ENCODE measurements at places on chromosomes 3 and 15.
A peak's percentile ranks its signal among the peaks of the same experiment; 100 is the strongest.

DNA sequence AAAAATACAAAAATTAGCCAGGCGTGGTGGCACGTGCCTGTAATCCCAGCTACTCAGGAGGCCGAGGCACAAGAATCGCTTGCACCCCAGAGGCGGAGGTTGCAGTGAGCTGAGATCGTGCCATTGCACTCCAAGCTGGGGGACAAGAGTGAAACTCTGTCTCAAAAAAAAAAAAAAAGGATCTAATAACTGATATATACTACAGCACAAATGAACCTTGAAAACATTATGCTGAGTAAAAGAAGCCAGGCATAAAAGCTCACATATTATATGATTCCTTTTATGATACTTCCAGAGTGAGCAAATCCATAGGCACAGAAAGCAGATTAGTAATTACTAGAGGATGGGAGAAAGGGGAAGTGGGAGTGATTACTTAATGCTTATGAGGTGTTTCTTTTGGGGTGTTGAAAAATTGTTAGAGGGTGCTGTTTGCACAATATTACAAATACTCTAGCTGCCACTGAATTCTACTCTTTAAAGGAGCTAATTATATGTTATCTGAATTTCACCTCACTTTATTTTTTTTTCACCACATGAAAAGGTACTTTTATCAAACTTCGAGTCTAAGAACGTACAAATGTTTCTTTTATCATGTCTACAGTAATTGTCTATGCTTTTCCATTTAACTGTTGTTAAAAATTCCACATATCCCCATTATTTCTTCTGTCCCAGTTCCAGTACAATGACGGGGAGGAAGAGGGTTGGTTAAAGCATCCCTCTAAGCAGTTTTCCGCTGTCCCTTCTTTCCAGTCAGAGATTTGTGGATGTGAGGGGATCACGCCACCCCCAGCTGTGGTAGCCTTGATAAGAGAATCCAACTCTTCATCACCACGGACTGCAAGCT lies 77.7 kb upstream of the FAM174B start:
- DNase-seq: no peak

DNA sequence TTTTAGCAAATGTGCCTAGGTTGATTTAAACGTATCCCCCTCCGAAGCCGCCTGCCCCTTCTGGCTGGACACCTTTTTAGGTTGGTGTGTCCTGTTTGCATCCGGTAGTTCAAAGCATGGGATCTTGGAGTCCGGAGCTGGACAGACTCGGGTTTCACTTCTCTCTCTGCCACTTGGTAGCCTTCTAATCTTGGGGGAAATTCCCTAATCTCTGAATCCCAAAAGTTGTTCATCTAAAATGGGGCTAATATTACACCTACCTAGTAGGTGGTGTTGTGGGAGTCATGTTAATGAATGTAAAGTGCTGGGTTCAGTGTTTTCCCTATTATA lies 760 bp downstream of the FANCI start:
- no peak for DNase-seq

DNA sequence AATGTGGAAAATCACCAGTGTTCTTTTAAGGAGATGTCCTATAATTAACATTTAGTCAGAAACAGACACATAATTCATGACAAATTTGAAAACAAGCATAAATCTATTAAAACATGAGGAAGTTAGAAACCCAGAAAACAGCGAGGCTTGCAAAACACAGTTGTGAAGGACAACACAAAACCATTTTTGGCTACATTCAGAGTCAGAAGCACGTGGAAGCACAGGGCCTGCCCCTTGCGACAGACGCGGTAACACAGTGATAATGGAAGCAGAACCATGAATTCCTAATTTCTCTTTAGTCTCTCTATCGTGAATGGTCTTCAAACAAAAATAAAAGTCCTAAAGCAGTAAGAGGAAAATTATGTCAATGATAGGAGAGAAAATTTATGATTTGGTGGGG lies 12.2 kb downstream of the NCEH1 start:
- DNase-seq: no peak

DNA sequence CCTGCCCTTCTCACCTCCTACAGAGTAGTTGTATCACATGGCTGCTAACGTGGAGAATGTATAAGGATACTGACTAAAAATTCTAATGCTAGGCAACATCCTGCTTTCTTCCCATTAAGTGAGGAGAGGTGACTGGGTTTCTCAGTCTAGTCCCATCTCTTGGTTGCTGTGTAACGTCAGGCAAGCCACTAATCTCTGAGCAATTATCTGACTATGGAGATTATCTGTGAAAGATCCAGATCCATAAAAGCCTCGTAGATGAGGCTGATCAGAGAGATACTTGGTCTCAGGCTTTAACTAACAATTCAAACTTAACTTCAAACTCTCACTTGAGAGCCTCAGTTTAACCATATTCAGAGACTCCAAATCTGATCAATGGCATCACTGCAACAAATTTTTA lies 4.7 kb upstream of the RPS17 start:
- DNase-seq: no peak

DNA sequence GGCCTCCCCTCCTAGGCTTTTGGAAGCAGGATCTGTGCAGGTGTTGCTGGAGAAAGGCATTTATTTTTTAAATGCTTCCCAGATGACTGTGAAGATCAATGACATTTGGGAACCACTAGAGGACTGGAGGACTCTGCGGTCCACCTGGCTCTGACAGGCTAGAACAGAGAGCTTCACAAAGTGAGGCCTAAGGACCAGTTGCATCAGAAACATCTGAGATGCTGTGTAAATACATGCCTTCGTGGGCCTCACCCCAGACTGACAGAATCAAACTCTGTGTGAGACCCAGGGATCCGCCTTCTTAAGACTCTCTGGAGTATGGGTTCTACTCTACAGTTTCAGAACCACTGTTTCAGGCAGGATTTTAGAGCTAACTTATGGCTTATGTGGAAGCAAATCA lies 105.0 kb upstream of the ICE2 start:
- no peak for DNase-seq

DNA sequence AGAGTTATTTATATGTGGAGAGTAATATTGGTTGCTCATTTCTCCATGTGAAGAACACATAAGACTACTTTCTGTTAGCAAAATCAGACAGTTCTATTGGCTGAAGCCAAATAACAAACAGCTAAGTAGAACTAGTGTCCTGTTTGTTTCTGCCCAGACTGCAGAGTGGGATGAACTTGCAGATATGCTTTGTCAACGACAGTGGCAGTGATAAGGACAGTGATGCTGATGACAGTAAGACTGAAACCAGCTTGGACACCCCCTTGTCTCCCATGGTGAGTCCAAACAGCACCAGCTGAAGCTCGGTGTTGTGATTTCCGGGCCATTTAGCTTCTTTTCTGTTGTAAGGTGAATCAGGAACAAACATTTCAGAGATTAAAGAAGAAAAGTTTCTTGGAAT lies 102.6 kb upstream of the IL12A start:
- DNase-seq: no peak

GRCh38 chr3:59052803-59053411 lies 3.1 kb upstream of the CFAP20DC start:
- no peak for DNase-seq

DNA sequence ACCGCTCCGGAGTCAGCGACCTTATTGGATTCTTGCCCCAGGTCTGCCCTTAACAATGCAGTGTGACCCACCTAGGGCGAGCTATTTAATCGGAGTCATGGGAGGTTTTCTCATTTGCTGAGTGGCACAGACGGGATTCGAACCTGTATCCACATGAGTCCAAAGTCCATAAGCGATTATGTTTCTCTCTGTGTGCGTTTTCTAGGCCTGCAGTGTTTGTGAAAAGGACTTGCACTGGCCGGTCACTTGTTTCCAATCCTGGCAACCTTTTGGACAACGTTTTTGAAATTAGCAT lies 691 bp upstream of the HDGFL3 start:
- DNase-seq: no peak

GRCh38 chr3:152258448-152259393 lies 10.0 kb upstream of the MBNL1 start:
- DNase-seq: peak; percentile 72

DNA sequence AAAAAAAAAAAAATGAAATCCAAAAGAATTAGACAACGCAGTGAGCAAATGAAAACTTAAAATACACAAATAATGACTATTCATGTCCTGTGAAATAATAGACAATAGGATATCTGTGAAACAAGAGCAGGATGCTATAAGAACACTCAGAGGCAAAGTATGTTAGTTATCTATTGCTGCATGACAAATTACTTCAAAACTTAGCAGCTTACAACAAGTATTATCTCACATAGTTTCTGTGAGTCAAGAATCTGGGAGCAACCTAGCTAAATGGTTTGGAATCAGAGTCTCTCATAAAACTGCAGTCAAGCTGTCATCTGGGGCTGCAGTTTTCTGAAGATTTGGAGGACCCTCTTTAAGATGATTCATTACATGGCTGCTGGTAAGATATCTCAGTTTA lies 36.5 kb upstream of the ZMAT3 start:
- no peak for DNase-seq

GRCh38 chr3:50395070-50395860 lies 35.9 kb upstream of the TMEM115 start:
- no peak for DNase-seq

DNA sequence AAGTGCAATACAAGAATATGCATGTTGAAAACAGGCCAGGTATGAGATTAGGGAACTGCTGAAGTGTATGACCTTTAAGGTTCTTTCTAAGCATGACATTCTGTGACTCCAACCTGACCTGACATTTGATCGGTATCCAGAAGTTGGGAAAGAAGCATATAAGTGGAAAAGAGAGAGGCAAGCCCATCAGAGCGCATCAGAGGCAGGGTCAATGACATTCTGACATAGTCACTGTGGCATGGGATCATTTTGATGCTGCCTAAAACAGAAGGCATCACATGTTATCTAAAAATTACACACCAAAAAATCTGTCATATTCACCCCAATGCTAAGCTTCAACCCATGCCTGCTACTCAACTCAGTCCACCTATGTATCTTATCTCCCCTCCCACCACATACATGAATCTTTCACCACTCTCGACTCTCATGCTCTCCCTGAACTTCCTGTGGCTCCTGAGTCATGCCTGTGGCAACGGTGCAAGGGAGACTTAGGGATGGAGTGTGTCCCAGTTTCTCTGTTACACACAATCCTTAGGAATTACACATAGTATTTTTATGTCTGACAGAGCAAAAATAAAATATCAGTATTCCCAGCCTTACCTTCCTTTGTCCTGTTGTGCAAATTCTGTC lies 20.5 kb upstream of the LRRN1 start:
- DNase-seq: no peak

- no peak for DNase-seq
Observed at GRCh38 chr3:115397433-115397832, 225.9 kb upstream of the GAP43 start.

GRCh38 chr3:183192650-183193300 lies 30.2 kb upstream of the LAMP3 start:
- DNase-seq: no peak

GRCh38 chr15:26126070-26126469 lies 262.9 kb upstream of the ATP10A start:
- DNase-seq: no peak

GRCh38 chr15:33788906-33789540 lies 179.3 kb upstream of the CHRM5 start:
- DNase-seq: no peak
